NCI-H524 treated with DMSO at 0.1 percent for 48 hours (cell line): ENCODE measurements at places on chromosomes 5 and 9.

DNA sequence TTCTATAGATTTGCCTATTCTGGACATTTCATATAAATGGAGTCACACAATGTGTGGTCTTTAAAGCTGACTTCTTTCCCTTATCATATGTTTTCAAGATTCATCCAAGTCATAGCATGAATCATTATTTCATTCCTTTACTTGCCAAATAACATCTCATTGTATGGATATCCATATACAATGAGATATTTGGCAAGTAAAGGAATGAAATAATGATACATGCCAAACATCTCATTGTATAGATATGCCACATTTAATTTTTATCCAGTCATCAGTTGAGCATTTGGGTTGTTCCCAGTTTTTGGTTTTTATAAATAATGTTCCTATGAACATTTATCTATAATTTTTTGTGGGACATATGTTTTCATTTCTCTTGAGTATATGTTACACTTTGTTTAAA lies 20.5 kb upstream of the OR2K2 start:
- no peak for DNase-seq

DNA sequence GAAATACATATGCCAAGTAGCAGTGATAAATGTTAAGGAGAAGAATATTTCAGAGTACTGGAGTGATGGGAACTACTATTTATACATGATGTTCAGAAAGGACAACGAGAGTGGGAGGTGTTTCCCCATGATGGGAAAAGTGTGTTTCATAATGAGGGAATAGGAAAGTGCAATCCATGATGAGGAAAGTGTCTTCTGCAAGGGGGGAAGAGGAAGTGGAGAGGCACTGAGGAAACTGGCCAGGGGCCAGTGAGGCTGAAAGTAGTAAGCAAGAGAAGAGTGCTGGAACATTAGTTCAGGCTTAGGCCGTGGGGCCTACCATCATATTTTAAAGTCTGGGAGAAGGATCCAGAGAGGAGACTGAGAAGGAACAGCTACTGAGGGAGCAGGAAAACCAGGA lies 327.2 kb downstream of the SLF1 start:
- no peak for DNase-seq

DNA sequence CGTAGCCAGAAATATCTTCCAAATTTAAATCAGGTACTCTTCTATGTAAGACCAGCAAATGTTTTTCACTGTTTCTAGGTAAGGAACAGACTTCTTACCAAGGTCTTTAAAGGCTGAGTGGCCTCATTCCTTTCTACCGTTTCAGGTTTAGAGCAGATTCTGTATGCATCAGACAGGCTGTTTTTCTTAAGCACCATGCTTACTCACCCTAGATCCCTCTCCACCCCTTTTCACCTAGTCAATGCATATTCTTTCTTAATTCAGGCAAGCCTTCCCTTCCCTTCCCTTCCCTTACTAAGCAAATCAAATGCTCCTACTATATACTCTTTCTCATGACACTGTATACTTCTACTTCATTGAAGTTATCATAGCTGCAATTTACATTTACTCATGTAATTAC lies 70.7 kb downstream of the RFX3 start:
- no peak for DNase-seq

DNA sequence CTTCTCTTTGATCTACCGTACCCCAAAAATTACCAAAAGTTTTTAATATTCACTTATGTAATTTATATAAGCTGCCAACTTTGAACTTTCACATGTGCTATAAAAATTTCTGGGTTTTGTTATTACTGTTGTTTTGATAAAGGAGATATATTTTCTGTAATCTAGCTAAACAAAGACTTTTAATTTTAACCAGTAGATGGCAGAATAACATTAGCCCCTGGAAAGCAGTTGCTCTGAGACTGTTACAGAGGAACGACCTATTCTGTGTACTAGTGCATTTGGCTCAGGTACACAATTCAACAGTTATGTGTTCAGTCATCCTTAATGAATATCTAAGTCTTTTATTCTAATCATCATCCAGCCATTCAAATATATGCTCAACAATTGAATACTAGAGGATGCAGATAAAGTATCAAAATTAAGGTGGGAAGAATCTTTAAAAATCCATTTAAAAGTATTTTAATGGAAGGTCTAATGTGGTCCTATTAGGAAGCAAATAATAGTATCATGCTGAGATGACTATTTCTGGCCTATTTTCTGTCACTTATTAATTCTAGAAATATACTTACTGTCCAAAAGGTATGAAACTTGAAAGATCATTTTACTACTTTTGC lies 8.6 kb downstream of the KLHL9 start:
- DNase-seq, result no peak

DNA sequence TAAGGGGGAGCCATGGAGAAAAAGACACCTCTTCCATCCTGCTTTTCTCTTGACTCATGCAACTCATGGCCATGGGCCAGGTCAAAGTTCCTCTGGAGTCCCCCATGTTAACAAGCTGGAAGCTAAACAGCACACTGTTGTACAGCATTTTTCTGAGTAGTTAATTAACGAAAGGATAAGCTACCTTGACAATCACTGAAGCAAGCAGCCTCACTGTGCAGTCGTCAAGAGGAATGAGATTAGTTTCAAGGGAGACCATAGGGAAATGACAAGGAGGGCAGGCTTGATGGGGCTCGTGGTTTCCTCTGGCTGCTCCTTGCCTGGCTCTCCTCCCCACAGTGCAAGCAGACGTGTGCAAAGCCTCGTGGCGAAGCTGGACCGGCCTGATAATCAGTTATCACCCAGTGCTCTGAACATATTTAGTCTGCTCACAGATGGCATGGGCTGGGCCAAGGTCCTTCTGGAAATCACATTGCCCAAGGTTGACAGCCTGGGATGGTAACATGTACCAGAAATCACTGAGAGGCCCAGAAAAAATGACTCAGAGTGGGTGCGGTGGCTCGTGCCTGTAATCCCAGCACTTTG lies 209.5 kb downstream of the SLIT3 start:
- no peak for DNase-seq

GRCh38 chr9:76717176-76717575 lies 47.1 kb upstream of the PCA3 start:
- no peak for DNase-seq

DNA sequence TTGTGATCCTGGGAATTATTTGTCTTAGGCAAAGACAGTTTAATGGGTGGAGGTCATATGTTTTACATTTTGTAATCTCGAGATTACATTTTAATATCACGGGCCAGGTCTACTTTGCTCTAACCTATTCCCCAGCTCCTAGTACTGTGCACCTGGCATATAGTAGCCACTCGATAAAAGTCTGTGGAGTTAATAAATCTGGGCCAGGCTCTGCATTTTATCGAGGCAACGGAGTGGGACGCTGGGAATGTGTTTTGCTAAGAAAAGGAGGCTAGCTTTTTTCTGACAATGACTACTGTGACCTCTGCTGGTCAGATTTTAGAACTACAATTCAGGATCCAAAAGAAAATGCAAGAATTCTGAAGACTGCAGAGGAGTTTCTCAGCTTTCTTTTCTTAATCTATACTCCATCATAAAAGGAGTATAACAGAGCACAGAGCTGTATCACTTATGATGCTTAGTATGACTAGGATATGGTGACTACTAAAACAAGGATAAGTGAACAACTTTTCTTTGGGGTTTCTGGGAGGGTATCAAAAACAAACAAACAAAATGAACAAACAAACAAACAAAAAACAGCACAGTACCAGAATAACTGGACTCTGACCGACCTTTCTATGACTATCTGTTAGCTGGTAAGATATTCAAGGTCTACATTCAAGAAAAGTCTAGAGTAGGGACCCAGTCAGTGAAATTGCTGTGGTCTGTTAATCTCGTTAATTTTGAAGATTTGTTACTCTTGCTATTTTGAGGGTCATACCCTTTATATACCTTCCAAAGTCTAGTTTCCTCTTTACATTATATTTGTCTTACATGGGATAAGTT lies 46.1 kb upstream of the CER1 start:
- no peak for DNase-seq

DNA sequence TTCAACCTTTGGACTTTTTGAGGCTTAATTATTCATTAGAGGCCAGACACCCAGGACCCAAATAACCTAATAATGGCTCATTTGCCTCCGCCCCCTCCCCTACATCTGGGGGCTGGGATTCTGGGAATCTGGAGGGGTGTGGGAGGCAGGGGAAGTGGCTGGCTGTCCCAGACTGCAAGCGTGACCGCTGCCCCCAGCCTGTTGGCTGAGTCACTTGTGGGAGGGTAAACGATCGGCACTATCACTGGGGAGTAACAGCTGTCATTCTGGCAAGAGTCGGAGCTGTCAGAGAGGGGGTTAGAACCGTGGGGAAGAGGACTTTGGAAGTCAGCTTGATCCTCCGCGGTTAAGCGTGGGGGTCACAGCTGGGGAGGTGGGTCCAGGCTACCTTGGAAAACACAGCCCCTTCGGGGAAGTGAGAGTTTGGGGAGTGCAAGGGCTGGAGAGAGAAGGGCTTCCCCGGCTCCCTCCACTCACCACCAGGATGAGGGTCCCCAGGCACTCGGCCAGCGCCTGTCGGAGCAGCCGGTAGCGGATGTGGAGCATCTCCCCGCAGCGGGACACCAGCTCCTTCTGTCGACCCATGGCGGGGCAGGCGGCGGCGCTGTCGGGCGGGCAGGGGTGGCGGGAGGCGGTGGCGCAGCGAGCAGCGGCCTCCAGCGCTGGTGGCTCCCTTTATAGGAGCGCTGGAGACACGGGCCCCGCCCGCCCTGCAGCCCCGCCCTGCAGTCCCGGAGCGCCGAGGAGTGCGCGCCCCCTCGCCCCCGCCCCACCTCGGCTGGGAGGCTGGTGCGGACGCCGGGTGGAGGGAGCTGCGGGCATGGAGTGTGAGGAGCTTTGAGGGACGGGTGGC lies at the start of gene AQP3:
Gene AQP3, minus strand, starts transcription at position 648 of the 853 bp plus-strand sequence. Its CDS starts 63 bp downstream, at position 585.
- no peak for DNase-seq

GRCh38 chr5:5042806-5043205 lies 97.3 kb upstream of the ADAMTS16 start:
- no peak for DNase-seq

DNA sequence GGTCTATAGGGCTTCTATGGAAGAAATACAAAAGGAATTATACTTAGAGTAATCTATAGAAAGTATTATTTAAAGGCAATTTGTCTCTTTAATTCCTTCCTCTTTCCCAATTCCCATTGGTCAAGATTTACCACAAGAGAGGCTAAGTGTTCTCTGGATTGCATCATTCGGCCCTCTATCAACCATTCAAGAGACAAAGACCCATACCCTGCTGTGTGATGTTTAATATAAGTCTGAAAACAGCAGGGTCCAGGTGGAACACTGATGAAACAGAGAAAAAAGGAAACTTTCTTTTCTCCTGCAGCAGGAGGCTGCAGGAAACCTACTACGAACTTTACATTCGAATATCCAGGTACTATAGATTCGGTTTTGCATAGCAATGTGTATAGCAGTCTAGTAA lies 323.4 kb downstream of the CHSY3 start:
- DNase-seq, result no peak

DNA sequence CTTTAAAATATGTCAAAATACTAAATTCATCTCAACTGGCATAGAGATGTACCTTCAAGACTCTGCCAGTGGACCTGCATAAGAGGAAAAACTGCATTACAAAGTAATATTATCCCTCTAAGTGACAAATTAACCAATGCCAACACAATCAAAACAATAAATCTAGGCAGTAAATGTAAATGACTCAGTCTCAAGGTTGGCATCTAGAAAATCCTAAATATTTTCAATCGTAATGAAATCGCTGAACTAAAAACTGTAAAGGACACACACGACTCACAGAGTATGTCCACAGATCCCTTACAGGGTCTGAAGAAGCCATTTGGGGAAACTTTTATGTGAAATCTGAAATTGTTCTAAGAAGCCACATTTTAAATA lies 31.2 kb downstream of the ERMP1 start:
- DNase-seq, result no peak

- no peak for DNase-seq
These were observed 12.9 kb downstream of the GDF9 start for GRCh38 chr5:132853323-132853722.

GRCh38 chr5:149418910-149419531 lies 39.9 kb upstream of the IL17B start:
- no peak for DNase-seq

DNA sequence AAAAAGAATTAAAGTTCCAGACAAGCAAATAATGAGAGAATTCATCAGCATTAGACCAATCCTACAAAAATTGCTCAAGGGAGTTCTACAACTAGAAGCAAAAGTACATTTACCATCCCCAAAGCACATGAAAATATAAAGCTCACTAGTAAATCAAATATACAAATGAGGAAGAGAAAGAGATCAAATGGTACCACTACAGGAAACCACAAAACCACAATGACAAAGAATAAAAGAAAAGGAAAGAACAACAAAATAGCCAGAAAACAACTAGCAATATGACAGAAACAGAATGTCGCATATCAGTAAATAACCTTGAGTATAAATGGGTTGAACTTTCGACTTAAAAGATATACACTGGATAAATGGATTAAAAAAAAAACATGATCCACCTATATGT lies 739.0 kb downstream of the DTWD2 start:
- no peak for DNase-seq

- DNase-seq, result no peak
These were observed 31.8 kb downstream of the MAP1B start for GRCh38 chr5:72138943-72139521.

- no peak for DNase-seq
These were observed 25.1 kb downstream of the GDNF start for GRCh38 chr5:37814699-37815098.

GRCh38 chr9:8365029-8365428 lies 565.5 kb upstream of the DMAC1 start:
- DNase-seq, result no peak

DNA sequence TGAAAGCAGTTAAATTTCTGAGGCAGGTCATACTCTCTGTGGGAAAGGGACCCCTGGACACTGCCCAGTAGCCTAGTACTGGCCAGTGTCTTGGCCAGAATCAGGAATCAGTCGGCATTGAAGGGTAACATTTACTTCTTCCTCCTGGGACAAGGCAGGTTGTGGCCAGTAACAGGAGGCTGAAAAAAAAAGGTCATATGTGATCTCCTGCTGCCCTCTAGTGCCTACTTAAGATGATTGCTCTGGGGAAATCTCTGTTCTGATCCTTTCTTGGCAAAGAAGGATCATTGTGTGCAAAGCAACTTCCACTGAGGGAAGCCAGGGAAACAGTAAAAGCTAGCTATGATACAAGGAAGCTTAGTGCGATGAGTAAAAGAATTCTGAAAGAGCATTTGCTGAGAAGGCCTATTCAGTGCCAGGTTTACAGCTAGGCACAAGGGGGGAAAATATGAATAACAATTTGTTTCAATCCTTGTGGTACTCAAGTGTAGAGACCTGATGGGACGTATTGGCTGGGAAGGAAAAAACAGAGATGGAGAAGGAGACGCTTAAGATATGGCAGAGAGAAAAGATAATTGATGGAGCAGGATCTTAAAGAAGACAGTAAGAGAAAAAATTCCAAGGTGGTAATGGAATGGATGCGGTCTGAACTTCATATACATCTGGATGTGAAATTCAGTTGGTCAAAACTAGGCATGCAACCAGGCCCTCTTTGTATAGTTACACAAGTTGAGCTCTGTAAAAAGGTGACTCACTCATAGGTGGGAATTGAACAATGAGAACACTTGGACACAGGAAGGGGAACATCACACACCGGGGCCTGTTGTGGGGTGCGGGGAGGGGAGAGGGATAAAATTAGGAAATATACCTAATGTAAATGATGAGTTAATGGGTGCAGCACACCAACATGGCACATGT lies 25.8 kb upstream of the TRIM32 start:
- DNase-seq, result peak; percentile 14
